ENCODE measurements at places on chromosomes 1 and 21. TPM values are rescaled to one million over a fixed set of nuclear protein-coding genes. Genes with fewer than 3 reads are reported as not detected.

GRCh38 chr1:46703927-46704641 lies 14.8 kb downstream of the EFCAB14 start:
- no peak for DNase-seq

- DNase-seq, result peak; percentile 52
Observed at GRCh38 chr1:5915587-5916571, 76.3 kb downstream of the NPHP4 start.

GRCh38 chr1:204180133-204180532 lies 14.0 kb upstream of the REN start:
- DNase-seq, result no peak

GRCh38 chr1:232134365-232134764 lies 495.6 kb downstream of the SIPA1L2 start:
- DNase-seq, result no peak

- DNase-seq, result no peak
Observed at GRCh38 chr1:65791396-65791795, 1.3 kb upstream of the PDE4B start.

GRCh38 chr1:155649676-155650075 lies 38.9 kb downstream of the YY1AP1 start:
- no peak for DNase-seq

- peak; percentile 67 for DNase-seq
Observed at GRCh38 chr1:115445090-115445489, 107.0 kb upstream of the NGF start.

- no peak for DNase-seq
Observed at GRCh38 chr1:182111496-182111895, 50.0 kb upstream of the ZNF648 start.

- DNase-seq, result no peak
Observed at GRCh38 chr1:38063616-38064015, 17.0 kb upstream of the POU3F1 start.

DNA sequence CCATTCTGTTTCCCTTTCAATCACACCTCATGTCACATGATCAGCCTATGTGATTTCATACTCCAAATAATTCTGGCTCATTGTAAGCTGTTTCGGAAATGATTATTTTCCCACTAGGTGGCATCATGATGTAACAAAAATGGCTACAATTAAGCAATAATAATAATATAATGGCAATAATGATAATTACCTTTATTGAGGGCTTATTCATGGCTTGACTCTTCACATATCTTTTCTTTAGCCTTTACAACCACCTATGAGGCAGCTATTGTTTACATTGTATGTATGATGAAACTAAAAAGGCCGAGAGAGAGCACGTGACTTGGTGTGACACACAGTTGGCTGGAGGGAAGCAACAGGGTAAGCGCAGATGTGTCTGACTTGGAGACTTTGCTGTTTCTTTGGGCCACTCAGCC lies 12.5 kb upstream of the KPRP start:
- peak; percentile 29 for DNase-seq

GRCh38 chr1:978835-979743 lies 2.8 kb downstream of the PERM1 start:
- no peak for DNase-seq

GRCh38 chr1:2255047-2255419 lies 26.9 kb downstream of the SKI start:
- no peak for DNase-seq

DNA sequence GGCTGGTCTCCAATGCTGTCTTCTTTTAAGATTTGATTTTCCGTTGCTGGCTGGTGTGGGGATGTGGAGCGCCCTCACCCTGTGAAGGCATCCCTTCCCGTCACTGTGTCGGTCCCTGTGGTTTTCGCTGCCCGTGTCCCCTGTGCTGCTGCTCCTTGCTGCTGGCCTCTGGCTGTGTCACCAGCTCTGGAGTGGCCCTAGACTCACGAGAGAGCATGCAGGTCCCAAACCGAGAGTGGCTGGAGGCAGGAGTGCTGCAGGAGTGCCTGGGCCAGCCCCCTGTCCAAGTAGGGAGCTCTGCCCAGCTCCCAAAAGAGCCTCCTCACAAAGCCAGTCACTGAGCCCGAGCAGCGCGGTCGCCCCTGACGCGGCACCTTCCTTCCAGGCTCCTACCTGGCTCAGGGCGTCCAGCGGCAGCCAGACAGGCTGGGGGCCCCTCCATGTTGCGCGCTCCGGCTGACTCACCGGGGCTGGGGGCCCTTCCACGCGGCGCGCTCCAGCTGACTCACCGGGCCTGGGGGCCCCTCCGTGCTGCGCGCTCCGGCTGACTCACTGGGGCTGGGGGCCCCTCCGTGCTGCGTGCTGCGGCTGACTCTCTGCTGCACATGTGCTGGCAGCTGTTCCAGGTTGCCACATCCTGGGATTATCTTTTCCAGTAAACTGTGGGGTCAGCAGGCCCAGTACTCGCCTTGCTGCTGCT lies 106.7 kb upstream of the COL6A1 start:
- DNase-seq, result peak; percentile 98

GRCh38 chr1:193090865-193091264 lies 14.3 kb downstream of the GLRX2 start:
- no peak for DNase-seq

- DNase-seq, result peak; percentile 78
Observed at GRCh38 chr1:108502624-108503023, 52.5 kb downstream of the NBPF6 start.

DNA sequence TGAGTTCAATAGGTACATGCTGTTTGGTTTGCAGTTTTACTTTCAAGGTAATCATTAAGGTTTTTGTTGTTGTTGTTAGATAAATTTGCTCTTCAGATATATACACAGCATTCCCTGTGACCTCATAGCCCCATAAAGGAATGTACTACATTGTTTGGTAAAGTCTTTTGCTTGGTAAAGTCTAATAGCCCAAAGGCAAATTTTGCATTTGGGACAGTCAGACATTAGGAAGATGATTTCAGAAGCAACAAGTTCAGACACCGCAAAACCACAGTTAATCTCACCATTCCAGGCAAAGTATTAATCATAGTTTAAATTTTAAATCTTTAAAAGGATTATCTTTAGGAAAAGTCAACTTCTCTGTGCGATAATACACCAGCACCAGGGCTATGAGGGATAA lies 32.6 kb upstream of the PYHIN1 start:
- no peak for DNase-seq

- DNase-seq, result no peak
Observed at GRCh38 chr1:112030157-112030556, 40.7 kb upstream of the KCND3 start.

DNA sequence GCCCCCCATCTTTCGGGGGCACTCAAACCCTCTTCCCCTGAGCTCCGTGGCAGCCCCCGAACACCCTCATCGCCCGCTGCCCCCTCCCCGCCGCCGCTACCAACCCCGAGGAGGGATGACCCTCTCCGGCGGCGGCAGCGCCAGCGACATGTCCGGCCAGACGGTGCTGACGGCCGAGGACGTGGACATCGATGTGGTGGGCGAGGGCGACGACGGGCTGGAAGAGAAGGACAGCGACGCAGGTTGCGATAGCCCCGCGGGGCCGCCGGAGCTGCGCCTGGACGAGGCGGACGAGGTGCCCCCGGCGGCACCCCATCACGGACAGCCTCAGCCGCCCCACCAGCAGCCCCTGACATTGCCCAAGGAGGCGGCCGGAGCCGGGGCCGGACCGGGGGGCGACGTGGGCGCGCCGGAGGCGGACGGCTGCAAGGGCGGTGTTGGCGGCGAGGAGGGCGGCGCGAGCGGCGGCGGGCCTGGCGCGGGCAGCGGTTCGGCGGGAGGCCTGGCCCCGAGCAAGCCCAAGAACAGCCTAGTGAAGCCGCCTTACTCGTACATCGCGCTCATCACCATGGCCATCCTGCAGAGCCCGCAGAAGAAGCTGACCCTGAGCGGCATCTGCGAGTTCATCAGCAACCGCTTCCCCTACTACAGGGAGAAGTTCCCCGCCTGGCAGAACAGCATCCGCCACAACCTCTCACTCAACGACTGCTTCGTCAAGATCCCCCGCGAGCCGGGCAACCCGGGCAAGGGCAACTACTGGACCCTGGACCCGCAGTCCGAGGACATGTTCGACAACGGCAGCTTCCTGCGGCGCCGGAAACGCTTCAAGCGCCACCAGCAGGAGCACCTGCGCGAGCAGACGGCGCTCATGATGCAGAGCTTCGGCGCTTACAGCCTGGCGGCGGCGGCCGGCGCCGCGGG lies 837 bp downstream of the FOXD3 start:
- DNase-seq, result peak; percentile 33

- no peak for DNase-seq
Observed at GRCh38 chr1:184740344-184740743, 14.3 kb downstream of the EDEM3 start.

DNA sequence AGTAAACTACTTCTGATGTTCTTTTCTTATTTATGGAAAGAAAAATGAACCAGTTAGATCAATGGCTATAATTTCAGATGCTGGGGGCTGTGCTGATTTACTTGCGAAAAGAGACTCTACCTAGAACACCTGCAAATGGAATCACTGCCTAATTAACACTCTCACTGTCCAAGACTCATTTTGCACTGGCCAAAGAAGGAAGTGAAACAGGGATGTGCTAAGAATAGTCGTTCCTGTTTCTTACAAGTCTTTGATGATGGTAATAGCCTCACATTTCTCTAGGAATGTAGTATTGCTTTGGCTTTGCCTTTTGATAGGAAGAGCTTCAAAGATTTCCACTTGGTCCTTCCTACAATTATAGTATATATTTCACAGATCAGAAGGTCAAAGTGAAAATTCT lies 12.7 kb upstream of the TSNAX start:
- no peak for DNase-seq

DNA sequence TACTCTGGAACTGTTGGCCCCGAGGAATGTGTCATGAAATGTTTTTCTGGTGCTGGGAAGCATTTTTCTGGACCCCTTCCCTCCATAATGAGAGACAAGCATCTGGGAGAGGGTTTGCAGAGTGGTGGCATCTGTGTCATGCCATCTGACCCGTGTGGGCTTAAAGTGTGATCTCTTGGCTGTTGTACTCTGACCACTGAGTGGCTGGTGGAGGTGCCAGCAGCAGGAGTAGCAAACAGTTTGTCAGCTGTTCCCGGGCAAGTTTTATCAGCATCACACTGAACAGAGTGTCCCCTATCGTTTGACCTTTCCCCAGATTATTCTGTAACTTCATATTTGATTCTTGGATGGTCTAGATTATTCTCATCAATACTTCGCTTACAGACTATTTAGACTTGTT lies 150.1 kb downstream of the HHAT start:
- DNase-seq, result no peak

- no peak for DNase-seq
Observed at GRCh38 chr1:53617382-53617781, 121.6 kb downstream of the GLIS1 start.

DNA sequence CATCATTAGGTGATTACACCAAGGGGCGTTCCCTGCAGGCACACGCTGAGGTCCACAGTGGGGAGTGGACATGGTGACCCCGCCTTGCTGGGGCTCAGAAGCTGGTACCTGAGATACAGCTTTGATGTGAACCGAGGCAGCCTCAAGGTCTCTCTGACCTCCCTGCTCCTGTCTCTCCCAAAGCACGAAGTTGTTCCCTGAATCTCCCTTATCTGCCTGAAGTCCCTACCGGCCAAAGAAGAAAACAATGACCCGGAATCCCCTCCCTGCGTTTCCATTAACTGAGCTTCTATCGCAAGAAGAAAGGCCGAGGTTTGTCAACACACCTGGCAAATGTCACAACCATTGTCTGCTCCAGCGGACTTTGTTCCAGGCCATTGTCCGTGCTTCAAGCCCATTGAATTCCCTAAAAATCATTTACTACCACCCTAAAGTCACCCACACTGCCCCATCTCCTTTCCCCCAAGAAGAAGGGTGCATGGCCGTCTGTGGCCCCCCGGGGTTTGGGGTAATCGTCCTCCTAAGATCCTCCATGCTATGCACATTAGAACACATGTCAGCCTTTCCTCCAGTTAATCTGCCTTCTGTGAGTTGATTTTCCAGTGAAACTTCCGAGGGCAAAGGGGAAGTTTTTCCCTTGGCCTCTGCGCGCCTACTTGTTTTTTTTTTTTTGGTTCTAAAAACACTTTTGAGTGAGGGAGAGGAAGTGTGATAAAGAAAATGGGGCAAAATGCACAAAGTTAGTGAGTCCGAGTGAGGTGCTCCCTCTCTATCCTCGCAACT lies 48.1 kb upstream of the COL18A1 start:
- no peak for DNase-seq

GRCh38 chr1:32241001-32241763 lies 5.8 kb upstream of the FAM167B start:
- DNase-seq, result peak; percentile 68

- no peak for DNase-seq
Observed at GRCh38 chr1:12279003-12279402, 49.2 kb downstream of the VPS13D start.

LGR6 gene
- total RNA-seq, result 30.3 TPM

RGS8 gene
- total RNA-seq, result under 0.01 TPM

MCOLN3 gene
- 0.48 TPM for total RNA-seq

DENND2C gene
- total RNA-seq, result 0.29 TPM

RPS6KA1 gene
- total RNA-seq, result 51.8 TPM

BCAR3 gene
- total RNA-seq, result 50.1 TPM

ATP1A4 gene
- not detected for total RNA-seq

KIF17 gene
- total RNA-seq, result not detected

FCGR3A gene
- total RNA-seq, result not detected

FCMR gene
- 1.7 TPM for total RNA-seq

AMY2A gene
- not detected for total RNA-seq

TRPM2 gene
- total RNA-seq, result 6.7 TPM

TCP10L gene
- total RNA-seq, result not detected

APOBEC4 gene
- total RNA-seq, result not detected

FAM3B gene
- 0.10 TPM for total RNA-seq
